ENCODE measurements at places on chromosomes 3 and 15.

- DNase-seq = no peak
These were observed 75.3 kb downstream of the TMEM108 start for GRCh38 chr3:133113526-133113925.

DNA sequence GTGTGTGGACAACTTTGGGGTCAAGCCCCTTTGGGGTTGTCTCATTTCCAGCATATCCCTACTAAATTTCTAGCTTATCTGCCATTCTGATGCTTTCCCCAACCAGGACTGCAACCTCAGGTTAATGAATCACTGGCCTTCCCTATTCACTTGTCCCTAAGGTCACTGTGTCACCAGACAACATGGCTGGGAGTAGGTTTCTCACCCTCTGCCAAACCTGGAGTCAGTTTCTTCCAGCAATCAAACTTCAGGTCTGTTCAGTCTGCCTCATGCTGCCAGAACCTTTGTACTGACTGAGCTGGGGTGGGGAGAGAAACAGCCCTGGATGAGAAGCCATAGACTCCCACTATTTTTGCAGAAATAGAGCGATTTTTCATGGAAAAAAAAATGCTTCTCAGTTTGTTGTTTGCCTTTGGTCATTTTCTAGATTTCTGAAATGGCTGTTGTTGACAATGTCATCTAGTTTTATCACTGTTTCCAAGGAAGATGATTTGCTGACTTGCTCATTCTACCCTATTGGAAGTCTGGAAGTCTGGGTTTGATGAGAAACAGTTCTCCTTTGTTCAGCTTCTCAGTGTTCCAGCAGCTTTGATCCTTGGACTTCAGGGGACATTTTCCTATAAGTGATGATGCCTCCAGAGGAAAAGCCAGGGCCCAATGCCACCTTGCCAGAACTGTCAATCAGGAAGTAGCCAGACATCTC is 74.8 kb upstream of the IL12A start:
- no peak for DNase-seq

- no peak for DNase-seq
These were observed 7.7 kb downstream of the FSTL1 start for GRCh38 chr3:120442975-120443517.

GRCh38 chr3:135706758-135707375 is 258.7 kb upstream of the PPP2R3A start:
- no peak for DNase-seq

GRCh38 chr15:91795235-91795634 is 58.3 kb upstream of the SLCO3A1 start:
- no peak for DNase-seq
